Activated CD4-positive, alpha-beta memory T cell treated with anti-CD3 and anti-CD28 coated beads, Interleukin-2, amount 10 ng/mL, durations not matched to agents 7 days and 5 days (primary cell): ENCODE measurements at places on chromosomes 3 and 15. TPM values are rescaled to one million over a fixed set of nuclear protein-coding genes. Genes with fewer than 3 reads are reported as not detected.

GOLGA8T gene
- total RNA-seq: not detected

P2RY14 gene
- total RNA-seq: 1.2 TPM

WDR93 gene
- total RNA-seq: not detected

ETFA gene
- 112 TPM for total RNA-seq
